ENCODE measurements at places on chromosomes 4 and X.

DNA sequence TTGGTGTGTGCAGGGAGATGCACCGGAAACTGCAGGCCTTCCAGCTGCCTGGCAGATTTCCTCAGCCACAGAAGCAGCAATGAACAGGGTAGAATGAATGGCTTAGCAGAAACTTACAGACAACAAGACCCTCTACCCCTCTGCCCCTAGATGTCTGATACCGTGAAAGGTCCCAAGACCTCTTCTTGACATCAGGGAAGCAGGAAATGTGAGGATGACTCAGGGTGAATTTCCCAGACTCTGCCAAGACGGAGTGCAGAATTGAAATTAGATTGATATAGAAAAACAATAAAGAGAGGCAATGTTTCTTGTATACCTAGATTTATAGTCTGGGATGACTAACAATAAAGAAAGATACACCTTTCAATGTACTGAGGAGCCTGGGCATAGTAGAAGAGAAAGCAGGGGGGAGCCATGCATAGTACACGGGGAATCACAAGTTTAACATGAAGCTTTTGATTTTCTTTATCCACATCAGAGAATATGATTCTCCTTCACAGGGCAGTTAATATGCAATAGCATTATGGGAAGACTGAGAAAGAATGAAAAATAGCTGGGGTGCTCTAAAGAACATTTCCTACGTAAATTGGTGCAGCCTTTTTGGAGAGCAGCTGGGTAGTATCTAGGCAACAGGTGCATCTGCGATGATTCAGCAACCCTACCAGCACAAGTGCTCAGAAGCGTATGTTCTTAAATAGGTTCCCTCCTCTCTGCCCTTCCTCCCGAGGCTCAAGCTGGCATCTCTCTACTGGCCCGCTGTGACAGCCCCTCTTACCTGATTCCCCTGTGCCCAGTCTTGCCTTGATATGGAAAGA is 18.3 kb upstream of the CXCR3 start:
- no peak for DNase-seq

GRCh38 chr4:82372517-82373485 is 990 bp downstream of the HNRNPD start:
- peak; percentile 55 for DNase-seq

GRCh38 chrX:30153881-30154260 is 61.5 kb upstream of the MAGEB2 start:
- DNase-seq, result peak; percentile 28

- DNase-seq, result peak; percentile 89
Measured at GRCh38 chrX:72131317-72132294, at the start of gene RTL5. RTL5 (minus strand) TSS chrX:72131915.

DNA sequence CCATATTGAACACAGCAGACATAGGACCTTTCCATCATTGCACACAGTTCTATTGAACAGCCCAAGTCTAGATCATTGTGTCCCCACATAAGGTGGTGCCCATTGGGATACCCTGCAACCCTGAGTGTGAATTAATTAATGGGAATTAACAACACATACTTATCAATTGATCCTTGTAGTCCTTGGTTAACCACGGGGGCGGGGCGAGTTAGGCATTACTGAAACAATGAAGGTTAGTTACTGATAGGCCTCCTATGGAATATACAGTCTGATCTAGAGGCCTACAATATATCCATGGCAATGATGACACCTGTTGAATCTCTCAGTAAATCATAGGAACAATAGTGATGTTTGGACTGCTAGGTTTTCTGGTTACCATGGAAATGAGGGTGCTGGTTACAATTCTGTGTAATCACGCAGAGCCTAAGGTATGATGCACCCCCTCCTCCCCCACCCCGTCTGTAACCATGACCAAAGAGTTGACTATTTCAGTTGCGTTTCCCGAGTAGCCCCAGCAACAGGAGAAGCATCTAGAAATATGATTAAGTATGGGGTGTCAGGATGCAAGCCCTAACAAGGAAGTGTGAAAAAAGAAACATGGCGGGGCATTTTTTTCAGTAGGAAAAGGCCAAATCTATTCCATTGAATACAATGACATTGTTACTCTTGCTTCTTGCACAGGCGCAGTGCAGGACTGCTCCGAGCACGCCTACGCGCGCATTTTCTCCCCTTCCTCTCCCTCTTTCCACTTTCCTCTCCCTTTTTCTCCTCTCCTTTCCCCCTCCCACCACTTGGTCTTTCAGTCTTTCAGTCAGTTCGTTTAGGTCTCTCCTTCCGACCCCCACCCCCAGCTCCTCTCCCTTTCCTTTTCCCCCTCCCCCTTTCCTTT is 677 bp upstream of the NONO start:
- DNase-seq, result no peak

GRCh38 chr4:70927502-70928137 is 25.5 kb downstream of the MOB1B start:
- no peak for DNase-seq

DNA sequence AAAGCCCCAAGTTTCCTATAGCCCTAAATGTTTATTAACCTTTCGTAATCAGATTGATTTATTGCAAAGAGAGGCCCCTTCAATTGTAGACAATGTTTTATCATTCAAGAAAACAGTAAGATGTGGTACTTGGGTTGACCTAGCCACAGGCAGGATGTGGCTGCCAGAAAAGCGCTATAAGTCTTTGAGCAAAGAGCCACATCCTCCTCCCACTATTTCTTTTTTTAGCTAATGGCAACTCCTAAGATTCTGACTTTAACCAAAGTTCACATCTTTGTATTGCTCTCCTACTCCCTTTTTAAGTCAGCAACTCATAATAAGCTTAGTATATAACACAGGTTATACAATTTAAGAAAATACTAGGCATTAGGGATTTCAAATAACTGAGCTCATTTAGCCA is 70.7 kb upstream of the PPP3CA start:
- peak; percentile 5 for DNase-seq

GRCh38 chrX:152932598-152933175 is 34.8 kb downstream of the ZNF185 start:
- DNase-seq, result no peak

DNA sequence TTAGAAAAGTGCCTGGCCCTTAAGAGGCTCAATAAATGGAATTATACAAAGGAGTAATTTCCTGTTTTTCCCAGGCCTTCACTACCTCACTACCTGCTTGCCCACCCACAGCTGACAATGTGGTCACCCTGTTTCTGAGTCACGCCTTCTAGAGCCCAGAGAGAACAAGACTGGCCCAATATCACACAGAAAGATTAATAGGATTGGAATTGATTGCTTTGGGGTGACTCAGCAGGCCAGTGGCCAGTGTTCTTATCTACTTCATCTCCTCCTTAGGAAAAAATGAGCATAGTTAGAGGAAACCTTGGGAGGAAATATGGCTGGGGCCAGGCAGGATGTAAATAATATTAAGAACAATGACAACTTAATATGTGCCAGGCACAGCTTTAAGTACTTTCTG is 4.5 kb upstream of the FGF16 start:
- peak; percentile 67 for DNase-seq

All from AG10803 (cell line).